ENCODE measurements at places on chromosomes 7 and 10.

DNA sequence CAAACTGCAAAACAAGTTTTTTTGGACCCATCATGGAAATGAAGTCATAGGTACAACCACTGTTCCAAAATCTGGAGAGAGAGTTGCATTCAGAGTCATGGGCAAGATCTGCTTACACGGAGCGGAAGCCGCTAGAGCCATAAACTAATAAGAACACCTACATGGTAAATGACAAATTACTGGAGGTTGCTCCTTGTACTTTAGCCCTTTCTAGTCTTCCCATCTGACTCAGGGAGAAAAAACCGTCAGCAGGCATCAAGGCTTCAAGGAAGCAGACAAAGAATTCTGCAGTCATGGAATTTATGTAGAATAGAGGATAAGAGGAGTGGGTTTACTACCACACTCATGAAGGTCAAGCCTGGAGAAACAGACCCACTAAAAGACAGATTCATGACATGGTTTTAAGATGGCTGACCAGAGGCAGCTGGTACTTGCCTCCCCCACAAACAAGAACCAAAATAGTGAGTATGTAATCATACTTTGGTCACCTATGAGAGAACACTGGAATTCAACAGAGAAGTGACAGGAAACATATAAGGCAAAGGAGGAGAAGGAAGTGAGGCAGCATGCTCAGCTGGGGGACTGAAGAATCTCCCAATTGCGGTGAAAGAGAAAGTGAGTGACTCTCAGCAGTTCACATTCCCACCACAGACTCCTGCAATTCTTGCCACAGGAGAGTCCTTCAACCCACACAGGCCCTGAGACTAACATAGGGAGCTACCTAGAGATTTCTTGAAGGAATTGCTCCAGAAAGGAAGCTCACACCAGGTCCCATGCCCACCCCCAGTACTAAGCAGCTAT, 42.4 kb upstream of the ASAH2 start:
- H3K36me3 ChIP-seq, result no peaks in the 10 kb centered on the region
- no peak overlapping the region for H3K27ac ChIP-seq
- no peaks in the 10 kb centered on the region for H3K4me1 ChIP-seq
- no peaks in the 10 kb centered on the region for H3K27me3 ChIP-seq

- H3K4me1 ChIP-seq, result no peaks in the 10 kb centered on the region
- H3K27me3 ChIP-seq, result no peaks in the 10 kb centered on the region
- no peaks in the 10 kb centered on the region for H3K36me3 ChIP-seq
- H3K4me3 ChIP-seq, result no peak overlapping the region
- H3K27ac ChIP-seq, result no peak overlapping the region
- peak; percentile 10 for DNase-seq
Measured at GRCh38 chr7:84248843-84249242, 54.3 kb upstream of the SEMA3A start.

DNA sequence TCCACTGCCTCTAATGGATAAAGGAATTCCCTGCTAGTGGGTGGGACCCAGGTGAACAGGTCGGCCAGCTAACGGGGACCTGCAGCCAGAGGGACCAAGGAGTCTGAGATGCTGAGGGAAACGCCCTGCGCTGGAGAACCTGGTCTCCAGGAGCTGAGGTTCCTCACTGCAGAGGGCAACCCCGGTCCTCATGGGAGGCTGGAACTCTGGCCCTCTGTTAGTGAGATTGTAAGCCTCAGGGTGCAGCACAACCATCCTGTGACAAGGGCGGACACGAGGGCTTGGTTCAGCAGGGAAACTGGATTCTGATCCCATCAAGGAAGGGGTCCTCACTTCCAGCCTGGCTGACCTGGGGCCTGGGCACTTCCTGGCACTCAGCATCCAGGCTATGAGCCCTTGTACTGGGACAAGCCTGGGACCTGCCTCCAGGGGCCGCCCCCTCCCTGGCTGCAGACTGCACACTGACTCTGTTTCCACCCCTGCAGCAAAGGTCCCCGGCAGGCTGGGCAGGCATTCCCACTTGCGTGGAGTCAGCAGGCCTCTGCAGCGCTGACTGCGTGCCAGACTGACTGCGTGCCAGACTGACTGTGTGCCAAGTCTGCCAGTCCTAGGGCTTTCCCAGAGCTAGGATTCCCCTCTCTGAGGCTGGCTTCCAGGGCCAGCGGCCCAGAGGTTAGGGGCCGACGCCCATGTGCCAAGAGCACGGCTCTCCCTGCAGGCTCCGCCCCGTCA, 143.2 kb downstream of the MAPK8 start:
- H3K4me3 ChIP-seq, result no peak overlapping the region
- H3K27me3 ChIP-seq, result no peaks in the 10 kb centered on the region
- H3K4me1 ChIP-seq, result no peaks in the 10 kb centered on the region
- H3K36me3 ChIP-seq, result no peaks in the 10 kb centered on the region
- no peak for DNase-seq

- peaks cover 6% of the 10 kb centered on the region for H3K4me1 ChIP-seq
- no peaks in the 10 kb centered on the region for H3K27me3 ChIP-seq
- no peak overlapping the region for H3K4me3 ChIP-seq
- no peaks in the 10 kb centered on the region for H3K36me3 ChIP-seq
Measured at GRCh38 chr10:69061305-69062161, 26.4 kb upstream of the SRGN start.

- no peaks in the 10 kb centered on the region for H3K27me3 ChIP-seq
- no peak overlapping the region for H3K4me3 ChIP-seq
- H3K36me3 ChIP-seq, result no peaks in the 10 kb centered on the region
- H3K27ac ChIP-seq, result no peak overlapping the region
Measured at GRCh38 chr7:12771378-12771877, 84.0 kb downstream of the ARL4A start.

DNA sequence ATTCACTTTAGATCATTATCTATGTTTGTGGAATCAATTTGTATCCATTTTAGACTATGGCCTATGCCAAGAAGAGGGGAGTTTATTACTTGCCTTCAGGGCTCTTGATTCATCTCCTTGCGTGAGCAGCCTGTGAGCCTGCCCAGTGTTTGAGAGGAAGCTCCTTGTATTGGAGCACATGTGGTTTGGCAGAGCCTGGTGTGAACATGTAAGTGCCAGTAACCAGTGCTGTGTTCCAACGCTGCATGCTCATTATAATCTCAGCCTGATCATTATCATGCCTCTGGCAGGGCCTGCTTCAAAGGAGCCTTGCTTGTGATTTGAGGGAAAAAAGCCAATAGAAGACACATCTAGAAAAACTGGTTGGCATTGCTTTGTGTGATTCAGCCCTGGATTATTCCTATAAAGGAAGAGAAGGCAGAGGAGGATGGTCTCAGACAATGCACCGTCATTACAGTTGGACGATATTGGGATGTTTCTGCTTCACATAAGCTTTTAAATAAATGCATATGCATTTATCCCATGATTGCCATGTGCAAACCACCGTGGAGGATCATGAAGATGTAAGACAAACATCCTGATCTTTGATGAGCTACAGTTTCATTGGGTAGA, 203.4 kb upstream of the AHR start:
- H3K27me3 ChIP-seq, result no peaks in the 10 kb centered on the region
- H3K4me3 ChIP-seq, result no peak overlapping the region
